ENCODE measurements at places on chromosomes 5 and 9.

- no peak for DNase-seq
Observed at GRCh38 chr9:117682955-117683710, 21.1 kb upstream of the TLR4 start.

DNA sequence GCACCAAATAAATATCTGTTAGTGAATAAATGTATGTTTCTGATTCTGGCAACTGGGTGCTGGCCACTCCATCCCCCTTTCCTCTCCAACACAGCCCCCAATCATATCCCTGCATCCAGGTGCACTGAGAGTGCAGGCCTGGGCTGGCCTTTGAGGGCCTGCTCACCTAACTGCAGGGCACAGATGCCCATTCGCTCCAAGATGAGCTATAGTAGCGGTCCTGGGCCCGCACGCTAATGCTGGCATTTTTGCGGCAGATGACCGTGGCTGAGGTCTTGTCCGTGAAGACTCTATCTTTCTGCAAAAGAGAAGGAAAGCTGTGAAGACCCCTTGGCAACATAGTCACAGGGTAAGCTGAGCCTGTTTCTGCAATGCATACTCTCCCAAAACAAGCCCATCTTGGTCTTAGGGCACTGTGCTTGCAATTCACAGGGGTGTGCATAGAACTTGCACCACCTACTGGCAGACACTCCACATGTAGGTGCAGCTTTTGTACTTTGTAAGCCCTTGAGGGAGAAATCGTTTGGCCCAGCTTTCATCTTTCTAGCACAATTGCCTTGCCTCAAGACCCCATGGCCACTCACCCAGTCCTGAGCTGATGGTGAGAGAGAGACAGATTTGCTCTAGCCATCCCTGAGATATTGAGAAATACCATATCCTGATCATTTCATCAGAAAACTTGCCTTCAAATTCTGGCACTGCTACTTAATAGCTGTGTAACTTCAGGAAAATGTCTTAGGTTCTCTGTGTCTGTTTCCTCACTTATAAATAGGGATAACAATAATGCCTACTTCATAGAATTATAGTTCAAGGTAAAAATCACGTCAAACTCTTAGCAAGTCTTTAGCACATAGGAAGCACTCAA, 13.5 kb downstream of the IL12B start:
- peak; percentile 34 for DNase-seq

DNA sequence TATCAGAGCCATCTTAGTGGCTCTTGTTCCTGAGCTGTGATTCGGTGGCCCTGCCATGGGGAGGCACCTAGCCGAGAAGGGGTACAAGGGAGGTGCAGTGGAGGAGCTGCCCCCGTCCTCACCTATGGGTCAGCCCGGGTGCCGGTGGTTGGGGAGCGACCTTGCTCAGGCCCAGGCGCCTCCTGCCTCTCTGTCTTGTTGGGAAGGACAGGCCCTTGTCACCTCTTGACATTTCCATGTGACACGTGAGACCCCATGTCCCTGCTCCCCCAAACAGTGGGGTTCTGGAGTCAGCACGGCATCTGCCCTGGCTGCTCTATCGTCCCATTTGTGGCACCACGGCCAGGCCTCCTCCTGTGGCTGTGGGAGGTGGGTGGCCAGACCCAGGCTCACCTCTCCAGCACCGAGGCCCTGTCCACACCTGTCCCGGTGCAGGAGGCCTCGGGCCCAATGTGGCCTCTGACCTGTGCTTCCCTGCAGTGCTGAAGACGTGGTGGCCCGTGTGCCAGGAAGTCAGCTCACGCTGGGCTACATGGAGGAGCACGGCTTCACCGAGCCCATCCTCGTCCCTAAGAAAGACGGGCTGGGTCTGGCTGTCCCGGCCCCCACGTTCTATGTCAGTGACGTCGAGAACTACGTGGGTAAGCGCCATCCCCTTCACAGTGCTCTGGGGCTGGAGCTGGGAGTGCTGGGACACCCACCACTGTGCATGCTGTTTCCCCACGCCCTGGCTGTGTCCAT, 68.9 kb downstream of the PHF2 start:
- no peak for DNase-seq

DNA sequence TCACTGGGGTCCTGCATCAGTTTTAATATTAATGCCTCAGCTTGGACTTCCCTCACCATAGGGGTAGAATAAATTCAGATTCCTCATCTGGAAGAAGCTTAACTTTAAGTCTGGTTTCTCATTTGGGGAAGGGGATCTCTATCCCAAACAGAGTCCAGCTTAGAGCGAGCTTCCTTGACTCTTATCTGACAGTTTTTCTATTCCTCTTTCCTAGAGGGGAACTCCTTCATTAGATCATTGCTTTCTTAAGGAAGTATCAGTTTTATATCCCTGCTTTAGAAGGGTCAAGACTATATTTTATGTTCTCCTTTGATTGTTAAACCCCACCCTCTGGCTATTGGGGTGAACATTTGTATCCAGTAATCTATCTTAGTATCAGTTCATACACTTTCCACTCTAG, 24.2 kb upstream of the CDC42SE2 start:
- DNase-seq, result no peak

- no peak for DNase-seq
Observed at GRCh38 chr5:172886476-172886875, 52.4 kb downstream of the ERGIC1 start.

GRCh38 chr5:16673241-16674201, 56.7 kb upstream of the RETREG1 start:
- no peak for DNase-seq

GRCh38 chr5:31809050-31809870, 170.3 kb downstream of the PDZD2 start:
- DNase-seq, result no peak
